Tongue (tissue), 3 donors: ENCODE measurements at places on chromosomes 2 and 18.

DNA sequence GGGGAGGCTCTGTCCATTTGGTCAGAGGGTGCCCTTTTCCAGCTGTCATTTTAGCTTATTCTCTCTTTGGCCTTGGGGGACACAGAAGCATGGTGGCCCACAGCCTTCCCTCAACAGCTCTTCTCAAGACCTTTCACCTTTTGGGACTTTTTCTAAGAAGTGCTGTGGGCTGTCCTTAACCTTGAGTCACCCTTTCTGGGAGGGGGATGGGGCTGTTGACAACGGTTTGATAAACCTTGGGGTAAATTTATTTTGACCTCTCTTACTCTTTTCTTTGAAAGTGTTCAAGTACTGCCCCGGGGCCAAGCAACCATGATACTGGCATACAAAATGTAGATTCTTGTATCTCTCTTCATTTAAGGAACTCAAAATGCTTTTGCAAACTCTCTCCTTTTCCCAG is 13.7 kb downstream of the IGFBP5 start:
- DNase-seq = no peak

DNA sequence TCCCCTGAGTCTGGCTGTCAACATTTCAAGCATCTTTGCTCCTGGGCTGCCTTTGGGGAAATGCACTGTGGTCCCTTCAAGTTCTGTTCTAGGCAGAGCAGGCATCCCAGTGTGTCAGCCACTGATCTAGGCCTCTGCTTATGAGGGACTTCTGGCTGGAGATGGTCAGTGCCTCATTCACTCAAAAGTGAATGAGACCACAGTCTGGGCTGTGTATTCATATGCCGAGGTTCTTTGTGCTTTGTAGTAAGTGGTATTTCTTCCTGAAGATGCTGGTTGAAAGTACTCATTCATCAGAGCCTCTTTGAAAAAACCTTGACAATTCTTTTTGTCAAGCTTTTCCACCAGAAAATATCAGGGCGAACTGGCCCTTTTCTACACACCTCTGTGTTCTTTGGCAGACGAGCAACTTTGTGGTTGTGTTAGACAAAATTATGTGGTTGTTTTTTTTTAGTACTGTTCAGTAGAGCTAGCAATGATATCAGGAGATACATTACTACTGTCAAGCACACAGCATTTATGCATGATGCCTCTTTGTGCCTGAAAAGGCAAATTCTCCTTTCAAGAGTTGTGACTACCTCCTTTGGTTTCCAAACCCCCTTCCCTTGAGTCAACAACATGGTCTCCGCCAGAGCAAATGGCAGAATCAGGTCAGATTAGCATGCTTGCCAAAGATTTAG is 510.9 kb upstream of the NRP2 start:
- no peak for DNase-seq

DNA sequence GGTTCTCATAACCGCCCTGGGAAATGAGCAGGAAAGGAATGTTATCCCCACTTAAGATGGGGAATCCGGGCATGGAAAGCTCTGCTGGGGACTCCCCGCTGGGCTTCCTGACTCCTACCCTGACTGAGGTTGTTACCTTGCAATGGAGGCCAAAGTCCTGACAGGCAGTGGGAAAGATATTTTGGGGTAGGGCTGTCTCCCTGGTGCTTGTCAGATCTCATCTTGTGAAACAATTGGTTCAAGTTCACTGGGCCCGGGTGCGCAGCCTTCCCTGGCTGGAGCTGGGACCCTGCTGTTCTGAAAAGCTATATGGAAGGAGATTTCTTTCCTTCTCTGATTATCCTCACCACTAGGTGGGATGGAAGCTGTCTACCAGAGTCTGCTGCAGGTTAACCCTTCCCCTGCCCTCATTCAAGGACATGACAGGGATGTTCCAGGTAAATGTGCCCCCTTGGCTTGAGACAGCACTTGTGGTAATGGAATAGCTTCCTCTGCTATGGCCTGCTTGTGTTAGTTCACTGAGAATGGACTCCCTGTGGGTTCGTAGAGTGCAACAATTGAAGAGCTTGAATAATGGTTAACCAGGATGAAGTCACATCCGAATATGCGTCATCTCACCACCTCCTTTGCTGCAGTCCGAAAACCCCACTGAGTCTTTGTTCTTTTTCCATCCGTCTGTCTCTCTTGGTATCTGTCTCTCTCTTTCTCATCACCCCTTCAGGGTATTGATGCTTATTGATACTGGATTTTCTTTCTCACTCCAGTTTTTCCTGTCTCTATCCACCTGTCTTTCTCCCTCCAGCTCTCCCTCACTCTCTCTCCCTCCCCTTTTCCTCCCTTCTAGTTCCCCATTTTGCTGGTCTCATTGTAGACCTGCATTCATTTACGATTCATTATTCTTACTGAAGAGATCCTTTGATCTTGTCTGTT is 67.8 kb upstream of the EPAS1 start:
- DNase-seq = no peak

DNA sequence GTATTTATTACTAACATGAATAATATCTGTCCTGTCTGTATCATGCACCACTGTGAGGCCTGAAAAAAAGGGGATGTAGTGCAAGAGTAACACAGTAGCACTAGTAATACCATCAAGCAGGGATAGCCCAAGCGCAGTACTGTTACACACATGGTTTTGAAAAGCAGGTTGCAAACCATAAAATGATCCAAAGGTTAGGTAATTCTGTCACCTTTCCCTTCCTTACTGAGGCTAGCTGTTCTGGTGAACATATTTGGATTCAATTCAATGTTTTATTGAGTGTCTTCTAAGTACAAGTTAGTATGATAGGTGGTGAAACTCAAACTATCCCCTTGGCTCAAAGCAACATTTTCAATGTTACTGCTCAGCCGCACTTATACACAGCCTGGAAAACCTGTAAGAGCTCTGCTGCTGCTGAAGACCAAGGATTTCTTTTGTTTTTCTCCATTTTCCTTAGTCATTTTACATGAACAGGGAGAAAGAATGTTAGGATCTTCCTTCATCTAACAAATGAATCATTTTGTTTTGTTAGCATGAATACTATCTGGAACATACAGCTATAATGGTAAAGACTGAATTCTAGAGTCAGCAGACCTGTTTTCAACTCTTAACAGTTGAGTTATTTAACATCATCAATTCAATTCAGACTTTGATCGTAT is 102.5 kb upstream of the ITPRID2 start:
- DNase-seq = no peak

- DNase-seq = no peak
These were observed 27.6 kb upstream of the UGP2 start for GRCh38 chr2:63814114-63814513.

- no peak for DNase-seq
These were observed 277.7 kb downstream of the RND3 start for GRCh38 chr2:150209746-150210145.
